Brain pericyte (primary cell): ENCODE measurements at places on chromosomes 2 and 18.

DNA sequence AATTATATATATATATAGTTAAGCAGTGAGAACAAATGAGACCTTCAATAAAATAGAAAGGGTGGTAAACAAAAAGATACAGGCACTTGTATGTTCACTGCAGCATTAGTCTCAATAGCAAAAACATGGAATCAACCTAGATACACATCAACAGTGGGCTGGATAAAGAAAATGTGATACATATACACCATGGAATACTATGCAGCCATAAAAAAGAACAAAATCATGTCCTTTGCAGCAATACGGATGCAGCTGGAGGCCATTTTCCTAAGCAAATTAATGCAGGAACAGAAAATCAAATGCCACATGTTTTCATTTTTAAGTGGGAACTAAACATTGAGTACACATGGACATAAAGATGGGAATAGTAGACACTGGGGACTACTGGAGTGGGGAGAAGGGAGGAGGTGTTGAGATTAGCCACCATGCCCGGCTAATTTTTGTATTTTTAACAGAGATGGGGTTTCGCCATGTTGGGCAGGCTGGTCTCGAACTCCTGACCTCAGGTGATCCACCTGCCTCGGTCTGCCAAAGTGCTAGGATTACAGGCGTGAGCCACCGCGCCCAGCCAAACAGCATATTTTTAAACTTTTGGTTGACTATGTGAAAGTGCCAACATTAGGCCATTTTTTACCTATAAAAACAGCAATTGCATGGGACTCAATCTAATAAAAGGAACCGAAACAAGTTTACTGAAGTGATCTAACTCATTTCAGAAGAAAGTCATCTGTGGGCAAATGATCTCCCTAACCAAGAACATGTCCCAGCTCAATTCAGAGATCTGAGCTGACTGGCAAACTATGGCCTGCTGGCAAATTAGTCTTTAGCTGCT is 23.7 kb downstream of the ICA1L start:
- no peak for DNase-seq

DNA sequence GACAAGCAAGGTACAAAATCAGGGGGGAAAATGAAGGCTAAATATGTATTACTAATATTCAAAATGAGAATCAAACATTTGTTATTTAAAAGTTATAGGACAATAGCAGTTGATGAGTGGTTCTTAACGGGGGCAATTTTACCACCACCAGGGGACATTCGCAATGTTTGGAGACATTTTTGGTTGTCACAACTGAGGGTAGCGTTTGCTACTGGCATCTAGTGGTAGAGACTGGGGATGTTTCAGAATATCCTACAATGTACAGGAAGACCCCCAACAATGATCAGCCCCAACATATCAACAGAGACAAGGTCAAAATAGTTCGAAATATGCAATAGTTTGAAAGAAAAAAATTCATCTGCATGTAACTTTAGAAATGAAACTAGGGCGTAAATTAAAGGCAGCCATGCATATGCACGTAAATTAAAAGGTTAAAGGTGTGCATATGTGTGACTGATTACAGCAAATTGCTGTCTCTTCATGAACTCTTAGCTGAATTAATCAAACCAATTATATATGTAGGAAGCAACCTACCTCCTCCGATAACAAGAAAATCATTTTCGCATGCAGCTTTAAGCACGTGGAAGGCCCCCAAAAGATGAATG is 61.2 kb upstream of the CUL3 start:
- DNase-seq, result no peak

- no peak for DNase-seq
Measured at GRCh38 chr18:6646801-6647200, 82.7 kb upstream of the ARHGAP28 start.

DNA sequence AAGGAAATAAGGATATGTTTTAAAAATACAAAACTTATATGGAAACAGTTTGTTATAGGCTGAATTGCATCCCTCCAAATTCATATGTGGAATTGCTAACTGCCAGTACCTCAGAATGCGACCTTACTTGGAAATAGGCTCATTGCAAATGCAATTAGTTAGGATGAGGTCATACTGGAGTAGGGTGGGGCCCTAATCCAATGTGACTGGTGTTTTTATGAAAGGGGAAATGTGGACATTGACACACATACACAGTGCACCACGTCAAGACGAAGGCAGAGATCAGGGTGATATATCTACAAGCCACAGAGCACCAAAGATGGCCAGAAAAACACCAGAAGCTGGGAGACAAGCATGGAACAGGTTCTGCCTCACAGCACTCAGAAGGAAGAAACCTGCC is 494.2 kb downstream of the TSN start:
- DNase-seq, result no peak

DNA sequence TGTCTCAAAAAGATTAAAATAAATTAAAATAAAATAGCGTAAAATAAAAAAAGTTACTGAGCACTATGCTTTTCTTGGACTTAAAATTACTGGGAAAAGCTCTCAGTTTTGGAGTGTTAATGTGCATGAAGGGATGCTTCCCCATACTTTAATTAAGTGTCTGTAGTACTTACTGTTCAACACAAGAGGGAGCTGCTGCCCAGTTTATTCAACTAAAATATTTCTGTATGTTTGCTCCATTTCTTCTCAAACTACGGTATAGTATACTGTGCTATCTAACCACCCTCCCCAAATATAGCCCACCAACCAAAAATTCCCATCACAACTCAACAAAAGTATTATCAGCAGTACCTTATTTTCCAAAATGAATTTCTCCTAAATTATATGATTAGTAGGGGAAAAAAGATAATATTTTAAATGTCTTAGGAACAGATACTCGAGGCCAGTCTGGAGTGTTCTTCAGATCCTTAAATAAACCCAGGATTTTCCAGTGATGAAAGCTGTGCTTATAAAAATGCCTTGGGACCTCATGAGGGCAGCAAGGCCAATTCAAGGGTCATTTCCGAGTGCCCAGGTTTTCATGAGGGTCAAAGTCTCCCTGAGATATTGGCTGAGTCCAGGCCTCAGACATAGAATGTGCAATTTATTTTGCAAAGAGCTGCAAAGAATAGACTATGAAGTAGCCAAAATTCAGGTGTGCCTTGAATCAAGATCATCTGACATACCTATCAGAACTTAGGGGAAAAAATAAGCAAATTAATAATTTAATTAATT is 64.1 kb downstream of the CHRNA1 start:
- DNase-seq, result no peak

DNA sequence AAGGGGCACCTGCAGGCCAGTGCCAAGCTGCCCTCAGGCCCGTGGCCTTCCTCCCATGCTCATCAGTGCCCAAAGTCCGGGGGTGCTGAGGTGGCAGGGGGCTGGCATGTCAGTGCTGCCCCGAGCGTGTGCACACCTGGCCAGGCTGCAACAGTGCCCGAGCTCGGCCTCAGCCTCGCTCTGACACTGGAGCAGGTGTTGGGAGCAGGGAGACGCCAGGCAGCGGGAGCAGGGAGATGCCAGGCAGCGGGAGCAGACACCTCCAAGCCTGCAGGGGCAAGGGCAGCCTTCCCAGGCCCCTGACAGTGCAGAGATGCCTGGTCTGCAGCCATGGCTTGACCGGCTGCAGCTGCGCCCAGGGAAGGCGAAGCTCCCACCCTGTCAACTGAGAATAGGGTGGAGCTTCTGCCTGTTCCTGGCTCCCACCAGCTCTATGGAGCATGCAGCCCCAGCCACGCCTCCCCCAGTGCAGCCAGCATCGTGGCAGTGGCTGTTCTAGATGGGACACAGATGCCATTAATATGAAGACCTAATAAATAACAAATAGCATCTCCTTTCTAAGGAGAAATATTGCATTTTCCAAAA is 82.4 kb downstream of the DTNB start:
- DNase-seq, result no peak

- DNase-seq, result no peak
Measured at GRCh38 chr2:117763804-117764203, 50.7 kb upstream of the DDX18 start.

DNA sequence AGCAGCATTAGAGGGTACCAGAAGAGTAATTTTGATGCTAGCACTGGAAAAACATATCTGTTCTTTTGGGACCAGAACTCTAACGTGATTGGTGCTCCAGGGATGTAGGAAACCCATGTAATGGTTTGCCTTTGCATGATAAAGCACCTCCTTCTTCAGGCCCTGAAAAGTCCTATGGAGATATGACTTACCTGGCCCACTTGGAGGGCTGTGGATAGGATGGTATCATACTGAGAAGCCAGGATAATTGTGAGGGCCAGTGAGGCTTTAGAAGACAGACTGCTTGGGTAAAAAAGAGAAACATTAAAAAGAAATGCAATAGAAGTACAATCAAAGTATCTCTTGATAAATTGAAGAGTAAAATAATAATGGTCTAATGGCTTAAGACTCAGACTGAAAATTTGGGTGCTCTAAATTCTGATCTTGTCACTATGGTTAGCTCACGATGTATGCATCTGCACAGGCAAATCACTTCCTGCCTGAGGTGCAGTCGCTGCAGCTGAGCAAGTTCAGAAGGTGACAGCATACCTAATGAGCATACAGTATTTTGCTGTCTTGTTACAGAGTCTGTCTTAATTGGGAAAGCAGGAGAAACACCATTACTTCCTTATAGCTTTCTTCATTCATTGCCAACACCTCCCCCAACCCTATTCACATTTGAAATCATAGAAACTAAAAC is 371.5 kb downstream of the NUP35 start:
- no peak for DNase-seq

- DNase-seq, result no peak
Measured at GRCh38 chr18:49100226-49100968, 149.6 kb upstream of the SMAD7 start.

DNA sequence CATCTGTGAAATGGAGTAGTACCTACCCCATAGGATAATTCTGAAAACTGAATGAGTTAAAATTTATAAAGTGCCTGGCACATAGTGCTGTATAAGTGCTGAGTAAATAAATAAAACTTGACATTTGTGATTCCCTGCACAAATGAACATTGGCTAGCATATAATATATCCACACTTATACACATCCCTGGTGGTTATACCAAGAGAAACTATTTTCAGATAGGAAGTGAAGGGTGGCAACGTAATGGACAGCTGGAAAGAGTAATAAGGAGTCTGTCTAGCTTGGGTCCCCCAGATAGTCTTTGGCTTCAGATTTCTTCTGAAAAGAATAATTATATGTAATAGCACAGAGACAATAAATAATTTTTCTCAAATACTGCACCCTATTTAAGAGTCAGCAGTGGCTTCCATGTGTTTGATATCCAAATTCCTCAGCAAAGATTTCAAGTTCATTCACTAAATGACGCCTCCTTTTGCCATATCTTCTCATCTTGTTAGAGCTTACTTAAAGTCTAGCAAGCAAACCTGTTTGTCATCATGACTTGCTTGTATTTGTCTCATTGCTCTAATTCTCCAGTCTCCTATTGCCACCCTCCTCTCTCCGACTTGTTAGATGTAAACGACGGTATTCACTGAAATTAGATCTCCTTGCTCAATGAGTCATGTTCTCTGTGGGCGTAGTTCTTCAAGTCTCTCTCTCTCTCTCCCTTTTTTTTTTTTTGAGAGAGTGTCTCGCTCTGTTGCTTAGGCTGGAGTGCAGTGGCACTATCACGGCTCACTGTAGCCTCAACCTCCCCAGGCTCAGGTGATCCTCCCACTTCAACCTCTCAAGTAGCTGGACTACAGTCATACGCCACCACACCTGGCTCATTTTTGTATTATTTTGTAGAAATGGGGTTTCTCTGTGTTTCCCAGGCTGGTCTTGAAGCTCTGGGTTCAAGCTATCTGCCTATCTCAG is 8.7 kb upstream of the ADGRF3 start:
- DNase-seq, result peak; percentile 55

GRCh38 chr2:240716130-240716798 is 24.6 kb downstream of the AQP12A start:
- no peak for DNase-seq

- DNase-seq, result no peak
Measured at GRCh38 chr2:221571551-221572218, 419 bp downstream of the EPHA4 start.

GRCh38 chr2:105774781-105775337 is 30.1 kb downstream of the NCK2 start:
- DNase-seq, result no peak

DNA sequence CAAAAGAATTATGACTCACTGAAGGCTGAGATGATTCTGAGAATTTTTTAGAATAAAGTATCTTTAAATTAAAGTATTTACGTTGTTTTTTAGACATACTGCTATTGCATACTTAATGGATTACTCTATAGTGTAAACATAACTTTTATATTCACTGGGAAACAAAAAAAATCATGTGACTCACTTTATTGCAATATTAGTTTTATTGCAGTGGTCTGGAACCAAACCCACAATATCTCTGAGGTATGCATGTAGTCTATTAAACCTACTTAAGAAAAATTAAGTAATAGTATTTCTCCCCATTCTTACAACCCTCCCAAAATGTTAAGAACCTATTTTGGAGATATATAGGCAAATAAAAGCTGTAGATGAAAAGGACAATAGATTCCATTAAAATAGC is 142.9 kb upstream of the ZNF521 start:
- no peak for DNase-seq

GRCh38 chr2:188919824-188920223 is 54.3 kb upstream of the COL3A1 start:
- no peak for DNase-seq

GRCh38 chr2:84302513-84303412 is 156.3 kb downstream of the SUCLG1 start:
- DNase-seq, result no peak

DNA sequence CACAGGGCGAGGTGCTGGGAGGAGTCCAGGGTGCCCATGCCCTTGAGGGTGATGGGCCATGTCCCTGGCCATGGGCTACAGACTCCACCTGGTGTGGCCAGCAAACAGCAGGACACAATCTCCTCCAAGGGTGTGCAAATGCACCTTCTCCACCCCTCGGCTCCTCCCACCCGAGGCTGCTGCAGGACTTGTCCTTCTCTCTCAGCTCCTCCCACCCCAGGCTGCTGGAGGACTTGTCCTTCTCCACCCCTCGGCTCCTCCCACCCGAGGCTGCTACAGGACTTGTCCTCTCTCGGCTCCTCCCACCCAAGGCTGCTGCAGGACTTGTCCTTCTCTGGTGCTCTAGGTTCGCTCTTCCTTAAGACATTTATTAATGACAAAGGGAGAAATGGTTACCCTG is 57.3 kb upstream of the SNTG2 start:
- no peak for DNase-seq

GRCh38 chr2:186467421-186467820 is 18.6 kb upstream of the ZC3H15 start:
- DNase-seq, result no peak

DNA sequence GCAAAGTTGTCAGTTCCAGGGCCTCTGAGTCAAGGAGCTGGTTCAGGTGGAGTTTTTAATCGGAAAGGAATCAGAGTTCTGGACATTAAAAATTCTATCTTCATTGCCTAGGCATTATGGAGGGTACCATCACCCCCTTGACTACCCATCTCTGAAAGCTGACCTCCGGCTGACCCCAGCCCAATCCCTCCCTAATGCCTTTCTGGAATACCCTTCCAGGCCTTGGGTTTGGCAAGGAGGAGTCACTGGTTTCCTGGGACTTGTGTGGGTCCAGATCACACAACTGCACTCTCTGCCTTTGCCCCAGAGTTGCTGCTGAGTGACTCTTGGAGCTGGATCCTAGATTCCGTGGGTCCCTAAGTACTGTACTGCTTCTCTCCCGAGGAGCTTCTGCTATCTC is 1.0 kb upstream of the OSR1 start:
- no peak for DNase-seq
